Activated CD4-positive, alpha-beta T cell treated with anti-CD3 and anti-CD28 coated beads for 36 hours (primary cell): ENCODE measurements at places on chromosomes 3 and 15. TPM values are rescaled to one million over a fixed set of nuclear protein-coding genes. Genes with fewer than 3 reads are reported as not detected.

FOXB1 gene
- 0.56 TPM for total RNA-seq

C3orf70 gene
- total RNA-seq = 0.04 TPM

C3orf49 gene
- total RNA-seq = not detected

CEMIP gene
- 0.04 TPM for total RNA-seq
